ENCODE measurements at places on chromosomes 7 and 10. TPM values are rescaled to one million over a fixed set of nuclear protein-coding genes. Genes with fewer than 3 reads are reported as not detected.

PTF1A gene
- not detected for total RNA-seq

SH2B2 gene
- total RNA-seq: 1.4 TPM

GLI3 gene
- 3.9 TPM for total RNA-seq

ATP5MK gene
- total RNA-seq: 411 TPM

SDK1 gene
- total RNA-seq: 0.32 TPM

LRRC4 gene
- 0.32 TPM for total RNA-seq

CADPS2 gene
- 47.7 TPM for total RNA-seq

THSD7A gene
- total RNA-seq: 14.3 TPM

LRRN3 gene
- 0.15 TPM for total RNA-seq

ZNF503 gene
- total RNA-seq: 1.4 TPM
